GM19239 (cell line): ENCODE measurements at places on chromosomes 16 and 17.

- no peak for DNase-seq
Observed at GRCh38 chr17:13513039-13513405, 88.7 kb downstream of the HS3ST3A1 start.

DNA sequence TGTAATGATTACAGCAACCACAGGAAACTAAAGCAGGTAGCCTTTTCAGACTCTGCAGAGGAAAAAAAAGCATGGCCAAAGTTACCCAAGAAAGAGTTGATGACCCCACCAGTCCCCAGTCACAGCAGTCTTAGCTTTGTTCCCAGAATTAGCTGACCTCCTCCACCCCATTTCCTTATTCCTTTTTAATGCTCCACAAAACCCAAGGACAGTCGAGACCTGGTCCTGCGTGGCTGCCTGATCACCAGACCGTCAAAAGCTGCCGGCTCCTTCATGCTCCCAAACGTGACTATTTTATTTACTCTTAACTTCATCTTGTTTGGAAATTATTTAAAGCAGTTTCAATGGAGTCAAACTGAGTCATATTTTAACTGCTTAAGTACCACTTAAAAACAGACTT, 28.7 kb upstream of the MED9 start:
- DNase-seq = no peak

DNA sequence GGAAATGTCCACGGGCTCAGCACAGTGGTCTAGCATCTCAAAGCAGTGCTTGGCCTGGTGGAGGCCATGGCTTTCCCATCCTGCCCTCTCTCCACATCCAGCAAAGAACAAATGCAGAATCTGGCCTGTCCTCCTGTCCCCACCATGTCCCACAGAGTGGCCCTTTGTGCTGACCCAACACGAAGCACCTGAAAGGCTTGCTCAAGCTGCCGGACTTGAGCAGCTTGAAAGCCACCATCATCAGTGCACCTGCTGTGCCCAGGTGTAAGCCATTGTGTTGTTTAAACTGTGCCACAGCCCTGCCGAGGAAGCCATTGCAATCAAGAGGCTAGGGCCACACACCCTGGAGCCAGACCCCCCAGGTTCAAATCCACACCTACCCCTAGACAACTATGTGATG, 115.5 kb downstream of the SOCS1 start:
- no peak for DNase-seq

DNA sequence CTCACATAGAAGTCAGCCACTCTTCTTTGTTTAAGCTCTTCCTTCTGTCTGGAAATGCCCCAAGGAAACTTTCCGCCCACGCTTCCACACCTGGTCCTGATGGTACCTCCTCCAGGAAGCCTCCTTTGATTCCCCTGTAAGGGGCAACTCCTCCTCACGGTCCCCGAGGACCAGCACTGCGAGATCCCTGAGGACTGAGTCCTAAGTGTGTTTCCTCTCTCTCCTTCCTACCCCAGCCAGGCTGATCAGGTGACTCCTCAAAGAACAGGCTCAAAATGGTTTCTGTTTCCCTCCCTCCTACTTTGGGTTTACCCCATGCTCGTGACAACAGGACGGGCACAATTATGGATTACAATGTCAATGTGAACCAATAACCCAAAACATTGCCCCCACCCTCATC, 63.0 kb upstream of the MED9 start:
- DNase-seq = no peak

DNA sequence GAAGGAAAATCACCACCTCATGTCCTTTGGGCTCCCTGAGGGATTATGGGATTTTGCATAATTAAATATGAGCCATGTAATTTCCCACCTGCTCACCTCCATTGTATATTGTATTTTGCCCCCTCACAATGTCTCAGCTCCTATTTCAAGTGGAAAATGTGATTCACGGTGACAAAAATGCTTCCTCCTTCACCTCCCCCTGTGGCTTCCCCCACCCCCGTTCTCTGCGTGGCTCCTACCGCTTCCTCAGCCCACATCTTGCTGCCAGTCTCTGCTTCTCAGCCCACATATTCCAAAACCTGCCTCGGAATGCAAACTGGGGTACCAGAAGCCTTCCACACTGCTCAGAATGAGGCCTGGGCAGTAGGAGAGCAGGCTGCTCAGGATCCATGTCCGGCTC, 394.5 kb upstream of the C16orf82 start:
- no peak for DNase-seq

- no peak for DNase-seq
Observed at GRCh38 chr16:65125322-65125721, 3.5 kb upstream of the CDH11 start.

DNA sequence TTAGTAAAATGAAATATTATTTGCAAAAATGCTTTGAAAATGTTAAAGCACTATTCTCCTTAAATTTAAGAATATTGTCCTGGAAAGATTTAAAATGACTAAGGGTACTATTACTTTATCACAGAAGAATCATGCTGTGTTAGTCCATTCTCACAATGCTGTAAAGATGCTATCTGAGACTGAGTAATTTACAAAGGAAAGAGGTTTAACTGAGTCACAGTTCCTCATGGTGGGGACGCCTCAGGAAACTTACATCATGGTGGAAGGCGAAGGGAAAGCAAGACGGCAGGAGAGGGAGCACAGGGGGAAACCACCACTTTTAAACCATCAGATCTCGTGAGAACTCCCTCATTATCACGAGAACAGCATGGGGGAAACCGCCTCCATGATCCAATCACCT, 245.6 kb downstream of the IRX3 start:
- no peak for DNase-seq
